Smooth muscle cell of the pulmonary artery (primary cell): ENCODE measurements at places on chromosomes 2 and 18. TPM values are rescaled to one million over a fixed set of nuclear protein-coding genes. Genes with fewer than 3 reads are reported as not detected.

The VWA3B gene
- not detected in 2 replicates for total RNA-seq

The NT5C1B gene
- not detected in 2 replicates for total RNA-seq

The NEDD4L gene
- 8.8 and 9.7 TPM in 2 replicates for total RNA-seq

The GAD1 gene
- total RNA-seq: 0.07 TPM in 1 of 2 replicates, not detected in the other

The IL1F10 gene
- not detected in 2 replicates for total RNA-seq

The ALPP gene
- not detected in 2 replicates for total RNA-seq

The GREB1 gene
- total RNA-seq: 0.17 and 0.52 TPM in 2 replicates

The ASB18 gene
- total RNA-seq: not detected in 2 replicates

The RASGRP3 gene
- total RNA-seq: 2.1 and 3.0 TPM in 2 replicates

The FAP gene
- total RNA-seq: 172 and 182 TPM in 2 replicates

The SERPINB8 gene
- total RNA-seq: 11.1 and 14.3 TPM in 2 replicates

The SFT2D3 gene
- 4.2 and 4.7 TPM in 2 replicates for total RNA-seq

The TRPM8 gene
- total RNA-seq: 0.20 and 0.23 TPM in 2 replicates

The TMEM18 gene
- 11.4 and 12.3 TPM in 2 replicates for total RNA-seq

The GLI2 gene
- total RNA-seq: 8.9 and 10.0 TPM in 2 replicates

The GYPC gene
- total RNA-seq: 39.3 and 44.0 TPM in 2 replicates

The NEB gene
- 0.33 TPM in 2 replicates for total RNA-seq

The LHCGR gene
- not detected in 2 replicates for total RNA-seq

The SOWAHC gene
- 13.1 and 22.6 TPM in 2 replicates for total RNA-seq

The POTEJ gene
- total RNA-seq: not detected in 2 replicates

The PSMA8 gene
- total RNA-seq: not detected in 2 replicates

The SCN9A gene
- total RNA-seq: 13.7 and 23.8 TPM in 2 replicates

The MC4R gene
- not detected in 2 replicates for total RNA-seq

The ATP8B1 gene
- total RNA-seq: 73.6 and 109 TPM in 2 replicates

The NTSR2 gene
- not detected in 2 replicates for total RNA-seq

The ATIC gene
- 42.4 and 57.2 TPM in 2 replicates for total RNA-seq

The COL4A3 gene
- total RNA-seq: 2.6 and 3.5 TPM in 2 replicates

The ABCG8 gene
- not detected in 2 replicates for total RNA-seq

The SERPINB10 gene
- not detected in 2 replicates for total RNA-seq

The NCOA1 gene
- total RNA-seq: 12.7 and 15.5 TPM in 2 replicates

The IL36RN gene
- not detected in 2 replicates for total RNA-seq

The PLGLB2 gene
- 0.92 and 1.3 TPM in 2 replicates for total RNA-seq

The TANC1 gene
- total RNA-seq: 40.1 and 44.3 TPM in 2 replicates

The OR6B2 gene
- total RNA-seq: not detected in 2 replicates

The GREB1L gene
- total RNA-seq: 0.85 and 1.0 TPM in 2 replicates

The TMEM182 gene
- 3.6 and 3.7 TPM in 2 replicates for total RNA-seq
